CD4-positive, alpha-beta T cell treated with Interleukin-12 subunit alpha and Interleukin-12 subunit beta, for 1 hour (primary cell): ENCODE measurements at places on chromosomes 13 and 19.

- DNase-seq = no peak
Observed at GRCh38 chr13:68908879-68909278, 1198.7 kb upstream of the ATXN8OS start.

- DNase-seq = no peak
Observed at GRCh38 chr19:47506459-47506858, 8.4 kb downstream of the NAPA start.

DNA sequence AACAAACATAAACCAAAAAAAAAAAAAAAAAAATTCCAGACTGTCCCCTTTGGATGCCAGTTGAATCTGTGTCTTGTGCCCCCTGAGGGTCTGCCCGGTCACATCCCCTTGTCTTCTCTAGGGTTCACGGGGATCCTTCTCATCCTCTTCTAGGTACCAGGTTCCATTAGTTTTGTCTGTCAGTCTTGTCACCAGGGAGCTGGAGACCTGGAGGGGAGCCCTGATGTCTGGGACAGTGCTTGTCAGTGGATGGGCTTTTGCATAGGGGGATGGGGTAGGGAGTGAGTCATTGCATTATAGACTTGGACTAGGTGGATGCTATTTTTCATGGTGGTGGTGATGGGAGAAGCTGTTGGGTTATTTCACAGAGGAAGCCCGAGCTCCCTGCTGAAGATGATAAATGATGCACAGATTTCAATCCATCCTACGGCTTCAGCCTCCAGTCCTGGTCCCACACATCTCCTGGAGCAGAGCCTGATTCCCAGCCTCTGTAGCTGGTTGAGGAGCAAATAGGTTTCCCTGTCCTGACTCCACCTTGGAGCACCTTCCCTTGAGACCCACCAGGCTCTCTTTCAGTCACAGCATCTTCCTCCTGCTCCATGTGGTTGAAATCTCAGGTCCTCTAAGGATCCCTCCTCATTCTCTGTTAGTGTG lies 26.0 kb downstream of the WTIP start:
- DNase-seq = no peak

DNA sequence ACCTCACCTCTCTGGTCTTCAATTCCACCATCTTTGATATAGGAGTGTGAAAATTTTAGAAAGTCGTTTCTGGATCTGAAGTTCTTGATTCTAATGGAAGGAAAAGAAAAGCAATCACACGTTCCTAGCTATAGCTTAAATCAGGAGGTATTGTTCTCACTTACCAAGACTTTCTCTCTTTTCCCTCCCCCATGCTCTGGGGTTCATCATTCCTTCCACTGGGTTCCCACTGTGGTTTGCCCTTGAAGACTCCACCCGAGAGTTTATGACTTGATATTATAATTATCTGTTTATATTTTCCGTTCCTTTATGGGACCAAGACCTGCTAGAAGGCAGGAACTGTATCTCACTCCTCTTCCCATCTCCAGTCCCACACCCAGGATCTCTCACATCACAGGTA lies 76.6 kb downstream of the AKAP11 start:
- no peak for DNase-seq

DNA sequence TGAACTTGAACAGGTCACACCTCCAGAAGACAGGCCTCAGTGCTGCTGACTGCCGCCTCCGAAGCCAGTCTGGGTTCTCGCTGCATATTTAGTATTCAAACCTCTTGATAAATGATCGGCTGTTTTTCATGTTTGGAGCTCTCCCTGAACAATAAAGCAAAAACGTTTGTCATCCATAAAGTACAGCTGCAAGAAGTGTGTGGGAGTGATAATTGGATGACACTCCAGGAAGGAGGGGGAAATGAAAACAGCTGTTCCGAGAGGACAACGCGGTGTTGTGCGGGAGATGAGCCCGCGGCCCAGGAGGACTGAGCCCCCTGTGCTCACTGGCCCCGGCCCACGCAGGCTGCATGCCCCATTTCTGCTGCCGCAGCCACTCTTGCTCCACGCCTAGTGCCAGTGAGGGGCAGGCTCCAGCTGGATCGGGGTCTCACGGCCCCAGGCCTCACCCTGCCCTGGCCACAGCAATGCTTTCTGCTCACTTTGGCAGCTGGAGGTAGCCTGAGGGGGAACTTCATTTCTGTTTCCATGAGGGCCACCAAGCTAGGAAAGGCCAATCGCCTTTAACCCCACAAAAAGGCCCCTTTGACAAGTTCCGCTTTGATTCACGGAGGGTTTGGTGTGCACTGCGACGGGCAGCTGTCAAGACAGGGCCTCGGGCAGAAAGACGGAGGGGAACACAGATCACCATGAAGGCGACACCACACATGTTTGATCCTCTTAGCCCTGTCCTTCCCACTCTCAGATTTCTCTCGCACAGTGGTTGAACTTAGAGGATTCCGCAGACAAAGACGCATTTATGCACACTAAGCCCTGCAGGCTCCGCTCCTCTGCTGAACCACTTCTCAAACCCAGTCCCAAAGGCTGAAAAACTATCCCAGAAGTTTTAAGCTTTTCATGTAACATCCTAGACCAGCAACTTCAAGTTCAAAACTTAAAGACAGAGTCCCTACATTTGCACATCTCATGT lies 537.6 kb downstream of the EFNB2 start:
- DNase-seq = no peak

DNA sequence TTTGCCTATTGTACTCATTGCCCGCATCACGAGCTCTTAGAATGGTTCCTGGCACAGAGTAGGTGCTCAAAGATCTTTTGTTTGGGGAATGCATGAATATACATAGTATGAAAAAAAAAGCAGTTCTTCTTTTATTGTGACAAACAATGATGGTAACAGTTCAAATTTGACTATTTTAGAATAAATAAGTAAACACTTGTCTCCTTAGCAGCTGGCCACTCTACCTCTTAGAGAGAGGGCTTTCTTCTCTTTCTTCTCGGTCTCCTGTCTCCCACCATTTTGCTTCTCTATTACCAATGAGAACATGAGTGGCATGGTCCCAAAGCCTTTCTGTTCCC lies 639 bp upstream of the SLAIN1 start:
- DNase-seq = no peak

GRCh38 chr13:73940098-73940497 lies 194.1 kb downstream of the KLF12 start:
- DNase-seq = no peak

DNA sequence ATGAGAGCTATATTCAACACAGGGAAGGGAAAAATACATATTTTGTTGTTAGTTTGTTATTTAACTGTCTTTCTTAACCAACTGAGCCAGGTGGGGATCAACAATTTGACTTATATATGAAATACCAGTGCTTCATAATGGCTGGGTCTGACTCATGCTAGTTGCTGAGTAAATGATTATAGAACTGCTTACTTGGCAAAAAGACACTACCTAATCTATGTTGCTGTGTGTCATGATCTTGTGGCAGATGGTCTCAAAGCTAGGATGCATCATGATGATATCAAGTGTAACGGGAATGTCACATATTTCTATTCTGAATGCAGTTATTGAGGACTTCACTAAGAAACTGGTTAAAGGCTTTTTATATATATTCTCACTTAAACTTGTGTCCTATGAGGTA lies 727.4 kb upstream of the SLITRK1 start:
- DNase-seq = no peak

GRCh38 chr13:45295536-45295935 lies 45.4 kb downstream of the TPT1 start:
- no peak for DNase-seq

GRCh38 chr19:45889210-45889885 lies 3.4 kb upstream of the IRF2BP1 start:
- DNase-seq = no peak

DNA sequence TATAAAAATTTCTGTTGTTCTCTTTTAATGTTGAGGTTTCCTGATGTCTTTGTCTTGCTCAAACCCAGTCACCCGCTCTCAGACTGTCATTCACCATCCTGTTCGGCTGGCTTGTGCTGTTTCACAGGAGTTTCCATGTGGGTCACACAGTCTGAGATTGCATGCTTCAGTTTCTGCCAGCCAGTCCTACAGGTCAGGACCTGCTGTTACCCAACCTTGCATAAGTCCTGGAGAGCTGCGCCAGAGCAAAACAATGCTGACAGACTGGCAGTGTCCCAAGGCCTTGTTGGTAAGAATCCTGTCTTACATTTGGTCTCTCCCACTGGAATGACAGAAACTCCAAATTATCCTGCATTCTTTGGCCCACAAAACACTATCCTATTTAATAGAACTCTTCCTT lies 340.0 kb upstream of the SLITRK5 start:
- DNase-seq = no peak

DNA sequence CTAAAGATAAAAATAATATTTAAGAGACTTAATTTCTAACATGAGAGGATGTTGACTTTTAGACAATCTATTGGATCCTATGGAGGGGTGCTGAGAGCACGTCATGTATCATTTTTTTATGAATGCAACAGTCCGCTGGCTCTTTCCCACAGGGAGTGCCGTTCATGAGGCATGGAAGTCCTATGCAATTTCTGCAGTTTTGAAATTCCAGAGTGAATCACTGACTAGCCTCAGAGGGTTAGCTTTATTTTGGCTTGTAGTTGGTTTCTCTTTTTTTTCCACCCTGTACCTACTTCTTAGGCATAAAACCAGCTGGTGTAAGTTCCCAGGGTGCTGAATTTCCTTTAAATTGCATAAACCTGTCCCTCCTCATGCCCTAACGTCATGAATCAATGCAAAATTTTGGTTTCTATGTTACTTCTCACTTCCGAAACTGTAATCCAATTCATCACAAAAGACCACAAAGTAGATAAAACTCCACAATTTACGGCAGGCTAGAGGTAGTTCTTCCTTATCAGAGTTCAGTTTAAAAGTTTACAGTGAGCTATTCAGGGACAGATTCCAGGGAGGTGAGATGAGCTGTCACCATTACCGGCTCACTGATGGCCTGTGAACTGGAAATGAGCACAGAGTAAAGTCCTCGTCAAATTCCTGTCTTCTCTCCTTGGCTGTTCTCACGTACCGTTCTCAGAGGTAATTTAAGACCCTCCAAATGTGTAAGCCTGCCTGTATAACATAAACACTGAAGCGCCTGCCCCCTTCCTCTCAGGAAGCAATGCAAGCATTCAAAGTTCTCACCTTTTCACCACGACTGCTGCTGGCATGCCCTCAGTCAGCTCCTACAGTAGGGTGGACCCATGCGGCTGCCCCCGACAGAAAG lies 216.6 kb upstream of the SLC10A2 start:
- DNase-seq = no peak

GRCh38 chr13:113267642-113268405 lies 29.2 kb upstream of the LAMP1 start:
- DNase-seq = no peak

- DNase-seq = no peak
Observed at GRCh38 chr13:99996381-99996973, 14.9 kb downstream of the ZIC2 start.

- DNase-seq = no peak
Observed at GRCh38 chr13:52345048-52345447, 60.9 kb downstream of the THSD1 start.

GRCh38 chr13:110306960-110307766 lies at the start of the genes COL4A1 and COL4A2:
TSS of gene COL4A1 (minus strand) at chr13:110307157. CDS start at chr13:110307027, 130 bp downstream.
TSS of gene COL4A2 (plus strand) at chr13:110307284. CDS start at chr13:110307904, 620 bp downstream.
- DNase-seq = no peak

GRCh38 chr13:50161052-50161451 lies 145.8 kb downstream of the KCNRG start:
- no peak for DNase-seq

DNA sequence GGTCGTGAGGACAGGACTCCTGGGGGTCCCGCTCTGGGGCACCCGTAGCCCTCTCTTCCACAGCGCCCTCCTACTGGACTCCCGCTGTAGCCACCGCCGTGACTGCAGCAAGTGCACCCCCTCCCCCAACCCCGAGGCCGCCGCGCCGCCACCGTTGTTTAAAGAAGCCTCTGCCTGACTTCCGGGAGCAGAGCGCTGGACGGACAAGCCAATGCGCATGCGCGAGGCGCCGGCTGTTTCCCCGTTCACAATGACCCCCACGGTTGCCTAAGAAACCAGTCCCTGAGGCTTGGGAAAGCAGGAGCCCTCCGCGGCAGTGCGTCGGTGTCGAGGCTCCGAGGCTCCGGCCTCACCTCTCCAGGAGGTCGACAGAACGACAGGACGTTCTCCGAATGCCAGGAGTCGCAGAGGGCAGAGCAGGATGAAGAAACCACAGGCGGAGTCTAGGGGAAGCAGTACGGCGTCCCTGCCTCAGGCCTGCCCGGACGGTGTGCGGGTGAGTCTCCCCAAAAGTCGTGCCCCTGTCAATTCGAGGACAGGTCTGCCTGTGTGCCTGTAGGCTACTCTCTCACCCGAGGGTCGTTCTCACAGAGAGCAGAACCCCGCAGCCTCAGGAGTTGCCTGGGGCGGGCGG lies 70.5 kb upstream of the ZNF420 start:
- peak; percentile 51 for DNase-seq

GRCh38 chr19:1429750-1430149 lies 8.4 kb upstream of the RPS15 start:
- DNase-seq = no peak

DNA sequence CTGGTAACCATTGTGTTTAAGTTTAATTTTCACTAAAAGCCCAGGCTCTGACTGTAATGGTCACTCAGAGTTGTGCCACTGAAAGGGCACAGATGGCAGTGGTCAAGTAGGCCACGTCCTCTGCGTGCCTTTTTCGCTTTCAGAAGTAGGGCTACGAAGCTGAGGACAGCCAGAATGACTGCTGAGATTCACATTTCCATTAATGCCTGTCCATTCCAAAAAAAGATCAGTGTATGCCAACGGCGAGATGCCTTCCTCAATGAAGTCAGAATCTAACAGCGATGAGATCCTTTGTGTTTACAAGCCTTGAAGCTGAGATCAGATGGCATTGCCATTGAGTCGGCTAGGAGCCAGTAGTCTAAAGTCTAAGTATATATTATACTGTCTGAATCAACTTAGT lies 311.3 kb downstream of the FGF14 start:
- DNase-seq = no peak

DNA sequence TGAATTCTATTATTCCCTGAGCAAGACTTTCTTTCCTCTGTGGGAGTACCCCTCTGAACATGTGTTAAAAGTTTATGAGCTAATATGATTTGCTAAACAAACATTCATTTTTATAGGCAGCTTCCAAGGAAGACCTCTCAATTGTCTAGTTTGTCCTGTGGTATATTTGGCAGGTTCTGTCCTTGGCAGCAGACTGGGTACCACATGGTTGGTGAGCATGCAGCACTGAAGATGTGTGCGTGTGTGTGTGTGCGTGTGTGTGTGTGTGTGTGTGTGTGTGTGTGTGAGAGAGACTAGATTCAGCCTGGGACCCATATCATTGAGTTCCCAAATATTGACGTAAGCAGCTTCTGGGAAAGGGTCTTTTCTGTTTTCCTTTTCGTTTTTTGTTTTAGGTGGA lies 24.0 kb downstream of the FGF9 start:
- DNase-seq = no peak

DNA sequence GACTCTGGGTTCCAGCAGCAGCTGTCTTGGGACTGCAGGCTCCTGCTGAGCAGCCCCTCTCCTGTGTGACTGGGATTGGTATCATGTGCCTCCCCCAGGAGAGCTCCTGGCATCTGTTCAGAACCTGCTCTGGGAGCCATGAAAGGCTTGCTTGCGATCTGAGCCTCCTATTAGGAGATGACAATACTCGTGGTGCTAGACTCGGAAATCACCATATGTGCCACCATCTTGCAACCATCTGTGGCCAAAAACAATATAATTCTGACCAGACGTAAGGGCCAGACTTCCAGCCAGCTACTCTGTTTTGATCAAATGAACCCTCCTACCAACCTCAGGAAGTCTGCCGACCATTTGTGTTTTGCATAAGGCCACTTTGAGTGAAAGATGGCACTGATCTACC lies 484.7 kb downstream of the IRS2 start:
- no peak for DNase-seq
